Activated CD8-positive, alpha-beta T cell treated with anti-CD3 and anti-CD28 coated beads for 36 hours (primary cell): ENCODE measurements at places on chromosomes 2 and 18.
A peak's percentile ranks its signal among the peaks of the same experiment; 100 is the strongest.

GRCh38 chr2:175576875-175577274 lies 395.4 kb upstream of the ATP5MC3 start:
- no peak for DNase-seq

- DNase-seq, result no peak
Measured at GRCh38 chr18:45248240-45248903, 366.9 kb upstream of the SLC14A2 start.

DNA sequence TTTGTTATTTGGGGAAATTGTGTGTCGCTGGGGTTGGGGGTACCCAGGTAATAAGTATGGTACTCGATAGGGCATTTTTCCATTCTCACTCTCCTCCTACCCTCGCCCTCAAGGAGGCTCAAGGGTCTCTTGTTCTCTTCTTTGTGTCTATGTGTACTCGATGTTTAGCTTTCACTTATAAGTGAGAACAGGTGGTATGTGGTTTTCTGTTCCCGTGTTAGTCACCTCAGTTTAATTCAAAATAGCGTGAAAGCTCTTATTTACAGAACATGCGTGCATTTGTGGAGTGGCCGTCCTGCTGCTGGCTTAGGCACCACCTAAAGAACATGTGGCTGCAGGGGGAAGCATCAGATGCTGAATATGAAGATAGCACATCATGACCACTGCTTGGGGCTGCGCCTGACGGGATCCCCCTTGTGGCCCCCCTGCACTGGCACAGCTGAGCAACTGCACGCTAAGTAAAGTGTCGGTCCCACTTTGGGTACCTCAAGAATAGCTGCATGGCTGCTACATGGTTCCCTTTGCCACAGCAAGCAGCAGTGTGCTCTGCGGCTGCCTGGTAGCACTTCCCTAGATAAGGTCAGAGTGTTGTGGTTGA lies 569.0 kb downstream of the DCDC2C start:
- DNase-seq, result no peak

DNA sequence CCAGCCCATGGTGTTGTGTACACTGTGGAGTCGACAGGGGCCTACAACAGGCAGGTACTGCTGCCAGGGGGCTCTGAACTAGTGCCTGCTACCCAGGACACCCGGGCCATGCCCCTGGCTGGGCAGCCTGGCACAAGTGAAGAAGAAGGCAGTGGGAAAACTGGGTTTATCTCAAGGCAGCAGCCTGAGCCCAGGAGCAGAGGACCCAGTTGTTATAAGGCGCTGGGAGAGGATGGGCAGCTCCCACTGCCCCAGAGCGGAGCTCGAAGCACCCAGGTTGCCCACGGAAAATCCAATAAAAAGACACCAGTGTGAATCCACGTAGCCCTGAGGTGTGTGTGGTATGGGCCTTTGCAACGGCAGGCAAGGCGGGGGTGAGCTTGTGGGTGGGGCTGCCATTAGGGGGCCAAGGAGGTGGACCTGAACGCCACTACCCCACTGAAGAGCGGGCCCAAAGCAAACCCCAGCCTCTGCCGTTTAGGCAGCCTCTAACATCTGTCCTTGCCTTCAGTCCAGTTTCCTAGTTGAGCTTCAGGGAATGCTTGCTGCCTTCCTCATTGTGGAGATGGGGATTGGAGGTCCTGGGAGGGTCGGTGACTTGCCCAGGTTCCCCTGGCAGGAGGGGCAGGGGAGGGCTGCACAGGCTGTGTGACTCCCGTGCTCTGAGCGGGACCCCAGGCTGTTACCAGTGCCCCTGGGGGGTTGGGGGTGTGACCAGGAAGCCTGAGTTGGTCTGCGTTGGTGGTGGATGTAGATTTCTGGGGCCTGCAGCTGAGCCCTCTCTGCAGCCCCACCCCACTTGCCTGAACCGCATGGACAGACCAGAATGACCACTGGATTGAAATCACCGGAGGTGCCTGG lies 16.0 kb downstream of the ARID5A start:
- no peak for DNase-seq

- no peak for DNase-seq
Measured at GRCh38 chr2:223877721-223878410, 40.5 kb upstream of the AP1S3 start.

GRCh38 chr2:63673865-63674533 lies 85.2 kb downstream of the MDH1 start:
- no peak for DNase-seq

DNA sequence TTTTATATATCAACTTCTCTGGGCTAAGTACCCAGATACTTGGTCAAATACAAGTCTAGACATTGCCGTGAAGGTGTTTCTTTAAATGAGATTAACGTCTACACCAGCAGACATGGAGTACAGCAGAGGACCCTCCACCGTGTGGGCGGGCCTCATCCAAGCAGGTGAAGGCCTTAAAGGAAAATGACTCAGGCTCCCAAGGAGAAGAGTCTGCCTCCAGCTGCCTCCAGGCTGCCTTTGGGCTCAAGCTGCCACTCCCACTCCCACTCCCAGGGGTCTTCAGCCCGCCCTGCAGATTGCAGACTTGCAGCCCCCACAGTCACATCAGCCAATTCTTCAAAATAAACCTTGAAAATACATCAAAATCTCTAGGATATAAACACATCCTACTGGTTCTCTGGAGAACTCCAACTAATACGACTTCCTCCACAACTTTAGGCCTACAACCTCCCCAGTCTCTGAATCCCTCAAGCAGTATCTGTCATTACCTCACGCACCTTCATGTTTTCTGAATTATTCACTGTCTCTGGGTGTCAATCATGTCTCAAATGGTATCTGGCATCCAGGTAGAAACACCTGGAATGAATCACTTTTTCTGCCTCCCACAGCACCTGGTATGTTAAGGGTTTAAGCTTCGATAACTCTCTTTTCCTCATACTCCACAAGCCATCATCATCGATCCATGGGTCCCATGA lies 6.9 kb downstream of the ITGB1BP1 start:
- DNase-seq, result no peak

GRCh38 chr2:31270131-31270530 lies 36.2 kb downstream of the EHD3 start:
- no peak for DNase-seq

GRCh38 chr2:219279151-219279915 lies at the start of gene DNAJB2:
Gene DNAJB2, plus strand, starts transcription at chr2:219279366. Its CDS starts 468 bp downstream, at chr2:219279834.
- DNase-seq, result peak; percentile 100

GRCh38 chr18:66495844-66496243 lies 108.0 kb downstream of the CDH19 start:
- DNase-seq, result peak; percentile 50

- DNase-seq, result peak; percentile 17
Measured at GRCh38 chr2:146701183-146701582, 1143.6 kb upstream of the ACVR2A start.

DNA sequence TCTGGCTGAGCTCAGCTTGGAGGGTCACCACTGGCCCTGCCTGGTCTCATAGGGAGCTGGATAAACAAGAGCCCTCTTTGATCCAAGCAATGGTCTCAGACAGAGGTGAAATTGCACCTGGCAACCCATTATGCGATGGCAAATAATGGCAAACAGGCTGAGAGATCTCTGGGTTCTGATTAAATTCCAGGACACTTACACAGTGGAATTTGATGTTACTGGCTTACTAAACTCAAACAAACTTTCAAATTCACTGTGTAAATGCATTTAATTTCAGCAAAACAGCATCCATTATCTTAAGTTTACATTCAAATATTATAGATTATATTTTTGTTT lies 19.5 kb upstream of the STAT4 start:
- DNase-seq, result no peak

DNA sequence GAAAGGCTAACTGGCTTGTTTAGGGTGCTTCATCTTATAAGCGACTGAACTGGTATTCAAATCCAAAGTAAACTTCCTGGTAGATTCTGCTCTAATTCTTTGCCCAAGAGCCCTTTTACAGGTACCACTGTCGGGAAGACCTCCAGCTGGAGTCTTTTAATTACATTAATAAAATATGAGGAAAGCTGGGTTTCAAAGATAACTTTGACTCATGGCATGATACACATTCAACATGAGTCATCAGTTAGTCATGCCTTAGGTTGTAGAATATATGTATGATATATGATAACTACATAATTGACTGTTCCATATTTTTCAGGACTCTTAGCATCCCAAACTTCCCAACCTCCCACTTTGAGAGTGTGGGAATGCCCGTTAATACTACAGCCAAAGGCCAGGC lies 32.3 kb downstream of the ZCCHC2 start:
- no peak for DNase-seq

- DNase-seq, result peak; percentile 17
Measured at GRCh38 chr2:39665811-39666490, at the start of gene TMEM178A. Gene TMEM178A, plus strand, starts transcription at chr2:39665917. Its CDS starts 58 bp downstream, at chr2:39665975.

DNA sequence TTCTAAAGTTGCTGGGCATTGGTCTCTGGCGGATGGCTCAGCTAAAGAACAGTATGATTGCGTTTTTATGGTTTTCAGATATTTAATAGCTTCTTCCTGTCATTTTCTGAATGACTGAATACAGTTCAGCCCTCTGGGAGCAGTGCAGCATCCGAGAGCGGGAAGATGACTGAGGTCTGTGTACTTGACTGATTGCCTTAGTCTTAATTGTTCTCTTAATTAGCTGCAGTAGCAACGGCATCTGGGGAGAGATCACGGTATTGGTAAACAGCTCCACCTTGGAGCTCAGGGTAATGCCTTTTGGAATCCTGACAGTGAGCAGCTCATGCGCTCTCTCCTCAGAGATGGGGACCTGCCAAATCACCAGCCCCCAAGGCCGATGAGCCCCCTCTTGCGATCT lies 481.4 kb upstream of the SPRED2 start:
- no peak for DNase-seq

GRCh38 chr2:181468811-181469210 lies 11.6 kb downstream of the ITGA4 start:
- DNase-seq, result no peak

DNA sequence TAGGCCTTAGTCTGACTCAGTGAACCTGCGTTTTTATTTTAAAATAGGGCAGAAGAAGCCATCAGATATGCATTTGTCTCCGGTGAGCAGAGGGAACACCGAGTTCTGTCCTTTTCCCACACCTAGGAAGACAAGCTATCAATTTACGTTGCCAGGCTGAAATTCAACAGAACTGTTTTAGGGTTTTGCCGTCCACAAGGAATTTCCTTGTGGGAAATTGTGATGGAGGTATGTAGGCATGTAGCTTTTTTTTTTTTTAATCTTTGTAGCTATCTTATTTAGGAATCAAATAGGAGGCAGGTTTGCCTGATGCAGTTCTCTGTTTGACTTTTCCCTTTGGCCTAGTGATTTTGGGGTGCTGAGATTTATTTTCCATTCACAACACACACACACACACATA lies 62.0 kb upstream of the ASAP2 start:
- DNase-seq, result no peak

DNA sequence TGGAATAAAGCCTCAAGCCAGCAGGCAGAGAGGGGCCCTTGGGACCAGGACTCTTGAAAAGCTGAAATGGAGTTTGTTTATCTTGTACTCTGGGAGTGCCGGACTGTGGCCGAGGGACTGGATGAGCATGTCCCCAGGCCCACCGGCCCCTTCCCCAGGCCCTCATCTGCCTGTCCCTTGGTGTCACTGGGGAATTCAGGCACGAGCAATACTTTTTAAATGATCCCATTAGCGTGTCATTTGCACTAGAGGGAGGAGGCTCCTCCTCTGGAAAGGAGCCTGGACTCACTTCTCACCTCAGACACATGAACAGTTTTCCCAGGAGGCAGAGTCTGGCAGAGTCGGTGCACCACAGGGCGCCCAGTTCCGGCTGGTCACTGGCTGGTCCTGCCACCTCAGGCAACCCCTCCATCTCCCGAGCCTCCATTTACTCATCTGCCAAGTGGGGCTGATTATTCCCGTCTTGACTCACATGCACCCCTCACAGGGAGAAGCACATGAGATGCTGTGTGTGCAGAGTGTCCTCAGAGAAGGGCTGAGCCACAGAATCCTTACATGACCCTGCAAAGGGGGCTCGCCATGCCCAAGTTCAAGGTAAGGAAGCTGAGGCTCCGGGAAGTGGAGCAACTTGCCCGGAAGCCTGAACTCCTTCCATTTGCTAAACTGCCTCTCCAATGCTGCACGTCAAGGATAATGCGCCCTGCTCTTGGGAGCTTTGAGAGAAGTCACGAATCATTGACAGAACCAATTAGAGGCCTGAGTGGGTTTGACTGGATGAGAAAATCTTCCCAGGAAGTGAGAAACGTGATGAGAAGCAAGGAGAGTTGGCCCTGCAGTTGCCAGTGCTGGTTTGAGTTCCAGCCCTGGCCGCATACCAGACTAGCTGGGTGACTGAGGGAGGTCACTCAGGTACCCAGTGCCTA lies 26.7 kb downstream of the CIB4 start:
- no peak for DNase-seq
